ENCODE measurements at places on chromosomes 7 and 10.
A peak's percentile ranks its signal among the peaks of the same experiment; 100 is the strongest.

DNA sequence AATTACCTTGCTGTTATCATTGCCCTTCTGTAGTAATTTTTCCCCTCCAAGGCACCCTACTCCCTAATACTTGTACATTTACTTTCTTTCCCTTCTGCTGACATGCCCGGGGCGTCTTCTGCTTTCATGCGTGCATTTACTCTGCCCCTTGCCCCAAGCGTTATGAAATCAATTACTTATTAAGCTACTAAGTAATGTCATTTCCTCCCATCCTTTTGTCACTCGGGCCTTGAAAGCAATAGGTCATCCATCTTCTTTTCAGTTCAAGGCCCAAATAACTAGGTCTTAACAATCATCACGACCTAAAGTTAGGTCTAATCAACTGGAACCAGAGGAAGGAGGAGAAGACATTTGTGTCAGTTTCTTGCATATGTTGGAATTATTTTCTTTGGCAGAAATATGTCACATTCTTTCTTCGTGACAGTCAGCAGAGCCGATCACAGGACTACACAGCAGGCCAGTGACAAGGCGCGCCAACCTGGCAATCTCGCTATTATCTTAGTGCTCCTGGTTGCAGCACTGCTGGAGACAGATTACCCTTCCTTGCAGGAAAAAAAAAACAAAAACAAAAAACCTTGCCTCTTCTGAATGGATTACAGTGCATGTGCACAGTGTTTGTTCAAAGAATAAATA, 179.2 kb downstream of the RELN start:
- DNase-seq, result peak; percentile 14

DNA sequence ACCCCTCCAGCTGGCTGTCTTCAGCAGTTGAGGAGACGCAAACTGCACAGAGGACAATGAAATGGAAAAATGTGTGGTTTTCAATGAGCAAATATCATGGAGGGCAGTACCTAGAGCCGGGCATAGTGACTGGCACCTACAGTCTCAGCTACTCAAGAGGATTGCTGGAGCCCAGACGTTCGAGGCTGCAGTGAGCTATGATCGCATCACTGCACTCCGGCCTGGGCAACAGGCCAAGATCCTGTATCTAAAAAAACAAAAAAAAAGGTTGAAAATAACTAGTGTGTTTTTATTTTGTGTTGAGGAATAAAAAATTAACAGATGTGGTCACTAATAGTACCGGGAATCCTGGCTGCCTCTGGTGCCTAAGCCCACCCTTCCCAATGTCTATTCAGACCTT, 345.5 kb downstream of the GALNT17 start:
- no peak for DNase-seq

DNA sequence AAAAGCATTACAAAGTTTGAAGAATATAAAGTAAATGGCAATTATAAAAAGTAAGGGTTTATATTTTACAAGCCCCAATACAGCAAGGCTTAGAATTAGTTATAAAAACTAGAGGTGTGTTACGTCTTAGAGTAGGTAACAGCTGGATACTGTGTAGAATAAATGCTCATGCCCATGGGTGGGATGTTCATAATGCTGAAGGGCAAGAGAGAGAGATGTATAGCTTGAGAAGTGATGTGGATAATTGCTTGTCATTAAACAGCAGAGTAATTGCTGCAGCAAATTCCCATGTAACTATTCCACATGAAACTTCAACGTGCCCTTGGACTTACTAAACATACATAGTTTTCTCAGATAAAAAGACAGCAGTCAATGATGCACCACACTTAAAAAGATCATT, 233.8 kb downstream of the IMMP2L start:
- DNase-seq, result no peak

GRCh38 chr10:122648599-122649428, 50.8 kb downstream of the C10orf120 start:
- DNase-seq, result no peak

- DNase-seq, result no peak
Measured at GRCh38 chr10:69481305-69481704, 30.0 kb downstream of the TSPAN15 start.

GRCh38 chr7:50068026-50068425, 25.0 kb downstream of the ZPBP start:
- peak; percentile 4 for DNase-seq

GRCh38 chr7:55109404-55110167, 90.8 kb downstream of the EGFR start:
- DNase-seq, result no peak

All from kidney epithelial cell (primary cell).